Umbilical cord (tissue), 2 donors: ENCODE measurements at places on chromosomes 5 and 9. TPM values are rescaled to one million over a fixed set of nuclear protein-coding genes. Genes with fewer than 3 reads are reported as not detected.

DNA sequence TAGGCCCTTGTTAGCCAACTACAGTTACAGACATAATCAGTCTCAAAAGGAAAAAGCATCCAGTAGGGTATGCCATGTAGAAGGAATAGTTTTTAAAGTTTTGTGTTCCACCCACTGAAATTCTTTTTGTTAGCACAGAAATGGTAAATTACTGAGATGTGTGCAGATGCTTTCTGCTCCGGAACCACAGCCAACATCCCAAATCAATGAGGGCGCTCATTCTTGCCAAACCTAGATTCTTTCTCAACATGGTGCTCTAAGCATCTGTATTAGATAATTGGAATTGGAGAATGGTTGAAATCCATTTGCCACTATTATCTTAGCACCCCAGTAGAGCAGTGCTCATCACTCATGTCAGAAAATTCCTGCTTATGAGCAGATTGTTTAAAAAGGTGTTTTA, 127.8 kb downstream of the SEC61B start:
- DNase-seq, result no peak

DNA sequence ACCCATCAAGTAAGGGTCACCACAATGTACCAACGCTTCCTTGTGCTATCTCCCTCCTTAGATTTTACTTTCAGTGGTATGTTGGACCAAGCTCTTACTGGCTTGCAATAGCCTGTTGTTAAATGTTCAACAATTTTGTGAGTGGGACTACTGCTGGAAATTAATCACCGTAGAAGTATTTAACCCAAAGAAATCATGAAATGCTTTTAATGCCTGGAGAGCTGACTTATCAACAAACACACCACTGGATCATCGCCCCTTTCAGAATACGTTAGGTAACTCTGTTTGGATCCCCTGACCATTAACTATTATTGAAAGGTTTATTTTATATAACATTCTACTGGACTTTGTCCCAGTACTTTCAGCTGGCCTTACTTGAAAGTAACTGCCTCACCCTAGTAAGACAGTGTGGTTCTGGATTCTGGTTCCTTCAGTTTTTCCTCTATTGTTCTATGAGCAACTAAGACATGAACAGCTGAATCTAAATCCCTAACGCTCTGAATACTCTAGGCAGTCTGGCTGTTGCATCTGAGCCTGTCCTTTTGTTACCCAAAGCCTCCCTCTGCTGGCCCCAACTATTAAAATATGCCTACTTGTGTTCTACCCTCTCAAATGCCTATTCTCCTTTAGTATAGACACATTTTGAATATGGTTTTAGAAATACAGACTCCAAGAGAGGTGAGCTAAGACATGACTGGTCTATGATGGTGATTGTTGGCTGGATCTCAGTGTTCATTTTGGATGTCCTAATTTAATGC, 1203.4 kb upstream of the DMAC1 start:
- DNase-seq, result peak; percentile 47

DNA sequence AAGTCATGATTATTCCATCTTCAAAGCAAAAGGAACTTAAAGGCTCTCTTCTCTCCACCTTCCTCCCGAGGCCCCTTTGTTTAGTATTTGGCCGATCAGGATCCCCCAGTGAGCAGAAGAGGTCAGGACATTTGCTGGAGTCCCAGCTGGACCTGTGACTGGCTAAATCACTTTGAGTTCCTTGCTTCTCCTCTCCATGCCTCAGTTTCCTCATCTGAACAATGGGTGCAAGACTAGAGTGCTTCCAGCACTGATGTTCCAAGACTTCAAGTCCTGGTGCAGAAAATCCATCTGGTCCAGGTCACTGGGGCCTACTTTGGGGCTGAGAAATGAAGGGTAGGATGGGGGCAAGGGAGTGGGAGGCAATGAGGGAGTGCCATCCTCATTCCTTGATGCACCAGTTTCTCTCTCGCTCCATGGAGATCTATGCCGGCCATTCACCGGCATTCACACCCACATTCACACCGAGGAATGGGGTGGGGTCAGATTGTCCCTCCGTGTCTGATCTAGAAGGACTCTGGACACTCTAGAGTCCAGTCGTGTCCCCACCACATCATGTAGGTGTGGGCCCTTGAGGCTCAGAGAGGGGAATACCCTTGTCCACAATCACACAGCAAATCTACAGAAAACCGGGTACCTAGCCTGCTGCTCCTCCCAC, 38.7 kb upstream of the IL17B start:
- DNase-seq, result no peak

DNA sequence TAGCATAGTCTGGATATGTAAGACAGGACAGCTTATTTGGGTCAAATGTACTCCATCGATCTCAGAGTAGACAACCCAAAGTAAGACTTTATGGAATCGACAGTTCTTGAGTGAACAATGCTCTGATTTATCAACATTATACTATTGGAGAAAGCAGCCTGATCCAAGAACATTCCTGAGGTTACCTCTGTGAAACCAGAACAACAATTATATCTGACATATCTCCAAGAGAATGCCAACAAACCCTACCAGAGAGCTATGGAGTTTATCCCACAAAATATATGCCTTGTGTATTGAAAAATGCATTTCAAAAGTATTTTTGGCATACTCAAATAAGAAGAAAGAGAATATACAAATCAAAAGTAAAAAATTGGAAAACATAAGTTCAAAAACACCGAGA, 1985.9 kb downstream of the EFNA5 start:
- DNase-seq, result no peak

DNA sequence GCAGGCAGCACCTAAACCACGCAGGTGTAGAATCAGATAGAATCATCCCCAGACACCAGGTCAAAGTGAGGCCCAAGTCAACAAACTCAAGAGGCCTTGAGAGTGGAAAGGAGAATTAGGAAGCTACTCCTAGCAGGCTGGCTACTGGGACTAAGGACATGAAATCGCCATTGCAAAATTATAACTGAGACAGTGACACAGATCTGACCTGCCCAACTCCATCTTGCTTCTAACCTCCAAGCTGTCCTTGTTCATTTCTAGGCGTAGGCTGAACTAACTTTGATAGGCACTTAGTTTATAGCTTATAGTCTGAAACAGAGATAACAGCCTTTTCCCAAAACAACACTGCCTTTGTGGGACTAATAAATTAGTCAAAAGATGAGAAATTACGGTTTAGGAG, 52.8 kb downstream of the ACTL7B start:
- no peak for DNase-seq

GRCh38 chr5:8360012-8360411, 491.1 kb downstream of the MTRR start:
- DNase-seq, result no peak

- DNase-seq, result peak; percentile 25
Measured at GRCh38 chr5:17132444-17133083, 84.9 kb upstream of the BASP1 start.

The ASPN gene
- total RNA-seq, result 132 TPM

DNA sequence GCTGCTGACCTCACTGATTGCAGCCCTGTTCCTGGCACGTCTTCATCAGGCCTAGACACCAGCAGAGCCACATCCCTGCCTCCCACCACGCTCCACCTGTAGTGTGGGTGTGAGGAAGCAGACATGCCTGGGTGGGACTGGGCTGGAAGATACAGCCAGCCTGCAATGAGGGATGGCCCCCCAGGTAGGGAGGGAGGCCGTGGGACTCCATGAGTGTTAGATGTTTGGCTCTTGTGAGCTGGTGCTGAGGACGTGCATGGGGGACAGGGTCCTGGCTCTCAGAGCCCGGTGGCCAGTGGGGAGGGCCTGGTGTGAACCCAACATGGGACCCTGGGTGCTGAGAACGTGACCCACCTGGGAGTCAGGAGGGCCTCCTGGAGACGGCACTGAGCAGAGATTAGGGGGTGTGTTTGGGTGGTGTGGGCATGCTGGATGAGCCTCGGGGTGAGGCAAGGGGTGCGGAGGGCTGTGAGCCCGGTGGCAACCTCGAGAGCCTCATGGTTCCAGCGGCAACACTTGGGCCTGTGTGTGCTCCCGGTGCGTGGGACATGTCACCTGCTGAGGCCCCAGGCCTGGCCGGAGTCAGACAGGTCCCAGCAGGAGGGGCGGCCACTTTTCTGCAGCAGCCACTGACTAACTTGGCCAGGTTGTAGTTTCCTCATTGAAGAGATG, 87.6 kb downstream of the PHF2 start:
- no peak for DNase-seq

DNA sequence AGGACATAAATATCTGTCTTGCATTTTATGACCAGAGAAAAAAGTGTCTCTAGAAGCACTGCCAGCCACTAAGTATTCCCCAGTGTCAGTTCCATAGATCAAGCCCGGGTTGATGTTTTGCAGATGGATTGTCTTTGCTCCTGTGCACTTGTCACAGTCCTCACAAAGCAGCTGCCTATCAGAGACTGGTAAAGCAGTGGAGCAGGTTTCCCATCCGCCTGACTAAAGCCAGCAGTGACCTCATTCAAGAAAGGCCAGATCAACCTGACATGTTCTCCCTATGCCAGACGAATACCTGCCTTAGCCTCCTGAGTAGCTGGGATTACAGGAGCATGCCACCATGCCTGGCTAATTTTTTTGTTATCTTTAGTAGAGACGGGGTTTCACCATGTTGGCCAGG, 26.8 kb upstream of the GARNL3 start:
- no peak for DNase-seq

The VLDLR gene
- total RNA-seq, result 23.6 TPM

- DNase-seq, result peak; percentile 89
Measured at GRCh38 chr5:149561848-149562247, 10.6 kb upstream of the CSNK1A1 start.

The CCDC192 gene
- total RNA-seq, result not detected

DNA sequence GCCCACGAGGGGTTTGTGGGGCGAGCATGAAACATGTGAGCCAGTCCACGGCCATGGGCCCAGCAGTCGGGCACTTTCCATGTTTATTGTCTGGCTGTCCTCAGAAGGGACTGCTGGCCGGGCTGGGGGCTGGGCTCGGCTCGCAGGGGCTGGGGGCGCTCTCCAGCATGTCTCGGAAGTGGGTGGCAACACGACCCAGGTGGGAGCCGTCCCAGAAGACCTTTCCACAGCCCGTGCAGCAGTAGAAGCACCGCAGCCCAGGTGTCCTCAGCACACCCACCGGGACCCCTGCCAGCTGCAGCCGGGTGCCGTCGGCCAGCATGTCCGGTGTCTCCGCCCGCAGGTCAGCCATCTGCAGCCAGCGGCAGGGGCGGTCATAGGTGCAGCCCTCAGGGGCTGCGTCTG, 4.8 kb upstream of the NRARP start:
- no peak for DNase-seq

GRCh38 chr9:105639936-105640335, 22.3 kb upstream of the TAL2 start:
- no peak for DNase-seq

DNA sequence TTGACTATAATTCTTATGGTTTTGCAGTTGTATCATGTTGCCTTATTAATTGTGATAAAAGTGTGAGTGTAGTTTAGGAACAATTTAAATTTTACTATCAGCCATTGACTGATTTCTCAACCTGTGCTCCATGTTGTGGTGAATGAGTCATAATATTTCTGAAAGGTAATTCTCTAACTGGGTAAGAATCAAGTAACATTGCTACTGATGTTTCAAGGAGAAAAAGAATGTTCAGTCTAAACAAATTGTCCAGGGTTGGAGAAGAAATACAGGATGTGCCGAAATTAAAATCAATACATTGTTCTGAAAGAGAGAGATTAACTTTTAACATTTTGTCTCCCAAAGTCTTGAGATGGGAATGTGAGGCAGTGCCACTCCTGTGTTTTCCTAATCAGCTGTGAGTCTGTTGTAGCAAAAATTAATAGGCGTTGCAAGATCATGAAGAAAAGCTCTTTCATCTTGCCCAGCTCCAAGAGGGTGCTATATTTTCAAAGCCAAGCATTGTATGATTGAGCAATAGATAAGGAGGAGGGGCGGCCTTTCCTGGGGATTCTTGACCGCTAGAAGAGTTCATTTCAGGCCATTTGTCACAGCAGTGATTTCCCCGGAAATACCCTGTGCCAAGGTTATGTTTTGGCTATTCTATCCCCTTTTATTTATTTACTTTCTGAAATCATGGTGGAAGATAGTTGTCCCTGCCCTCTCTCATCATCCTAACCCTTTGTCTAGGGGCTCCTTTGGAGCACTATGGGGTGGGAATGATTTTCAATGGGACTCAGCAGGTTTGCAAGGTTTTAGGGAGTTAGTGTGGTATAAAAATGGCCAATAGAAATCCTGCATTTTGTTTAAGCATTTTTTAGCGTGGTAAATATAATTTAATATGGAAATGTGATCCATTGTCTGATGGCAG, 151.6 kb downstream of the FOCAD start:
- DNase-seq, result no peak

GRCh38 chr5:181166812-181167733, 19.7 kb downstream of the OR2V2 start:
- DNase-seq, result no peak

DNA sequence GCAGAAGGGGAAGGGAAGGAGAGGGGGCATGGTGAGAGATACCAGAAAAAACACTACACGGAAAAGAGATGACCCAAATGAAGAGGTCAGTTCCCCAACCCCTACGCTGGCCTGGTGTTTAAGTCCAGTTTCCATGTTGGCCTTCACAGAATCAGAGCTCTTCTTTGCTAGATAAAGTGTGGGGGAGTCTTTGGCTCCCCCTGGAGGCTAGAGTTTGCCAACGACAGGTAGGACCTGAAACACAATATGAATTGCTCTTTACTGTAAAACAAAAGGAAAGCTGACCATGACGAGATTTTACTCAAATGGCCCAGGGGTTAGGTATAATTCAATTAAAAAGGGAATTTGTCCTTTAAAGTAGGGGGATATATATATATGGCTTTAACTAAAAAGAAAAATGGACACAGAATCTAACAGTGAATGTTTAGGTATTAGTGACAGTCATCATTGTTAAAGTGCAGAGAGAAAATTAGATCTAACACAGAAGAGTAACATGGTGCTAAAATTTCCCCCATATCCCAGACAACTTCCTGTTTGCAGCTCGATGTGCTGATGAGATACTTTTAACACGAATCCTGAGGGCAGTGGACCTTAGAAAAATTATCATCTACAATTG, 92.0 kb downstream of the SV2C start:
- DNase-seq, result peak; percentile 14

DNA sequence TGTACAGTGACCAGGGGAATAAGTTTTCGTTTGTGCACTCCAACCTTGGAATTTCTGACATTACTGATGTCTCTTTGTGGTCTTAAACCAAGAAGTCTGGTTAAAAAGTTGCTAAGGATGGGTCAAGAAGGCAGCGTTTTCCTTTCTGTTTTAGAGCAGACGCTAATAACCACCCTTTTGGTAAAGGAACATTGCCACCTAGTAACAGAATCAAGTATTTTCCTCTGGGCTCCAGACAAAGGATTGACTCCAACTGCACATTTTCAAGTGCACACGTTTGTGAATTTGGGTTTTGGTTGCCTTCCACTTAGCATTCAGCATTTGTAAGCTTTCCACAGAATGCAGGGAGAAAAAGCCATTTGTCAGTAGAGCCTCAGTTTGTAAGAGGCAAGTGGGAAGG, 22.2 kb upstream of the CEP78 start:
- peak; percentile 58 for DNase-seq

GRCh38 chr5:36442796-36443195, 141.1 kb upstream of the RANBP3L start:
- peak; percentile 36 for DNase-seq

GRCh38 chr5:134552301-134552700, 26.8 kb downstream of the JADE2 start:
- peak; percentile 53 for DNase-seq

- DNase-seq, result peak; percentile 64
Measured at GRCh38 chr5:177132136-177133095, 1.2 kb upstream of the NSD1 start.

- peak; percentile 32 for DNase-seq
Measured at GRCh38 chr5:14581891-14582796, 552 bp downstream of the OTULINL start.
